ENCODE measurements at places on chromosomes 5 and 9. TPM values are rescaled to one million over a fixed set of nuclear protein-coding genes. Genes with fewer than 3 reads are reported as not detected.

Gene SPINK13
- not detected for total RNA-seq

Gene PTGES
- total RNA-seq, result 149 TPM

Gene SLC28A3
- not detected for total RNA-seq

Gene GCNT4
- total RNA-seq, result 0.16 TPM

Gene LHX3
- 0.10 TPM for total RNA-seq

Gene CRHBP
- total RNA-seq, result 0.16 TPM

Gene BTNL3
- not detected for total RNA-seq

Gene SLC6A3
- total RNA-seq, result 0.97 TPM

Gene ADAMTS6
- total RNA-seq, result 0.10 TPM
